ENCODE measurements at places on chromosomes 7 and 10. TPM values are rescaled to one million over a fixed set of nuclear protein-coding genes. Genes with fewer than 3 reads are reported as not detected.

- no peak for DNase-seq
These were observed 42.7 kb upstream of the CHST3 start for GRCh38 chr10:71921324-71922027.

- DNase-seq, result no peak
These were observed 421.8 kb downstream of the ARL4A start for GRCh38 chr7:13109201-13109600.

MTURN gene
- polyA plus RNA-seq, result 2.4 TPM

DNA sequence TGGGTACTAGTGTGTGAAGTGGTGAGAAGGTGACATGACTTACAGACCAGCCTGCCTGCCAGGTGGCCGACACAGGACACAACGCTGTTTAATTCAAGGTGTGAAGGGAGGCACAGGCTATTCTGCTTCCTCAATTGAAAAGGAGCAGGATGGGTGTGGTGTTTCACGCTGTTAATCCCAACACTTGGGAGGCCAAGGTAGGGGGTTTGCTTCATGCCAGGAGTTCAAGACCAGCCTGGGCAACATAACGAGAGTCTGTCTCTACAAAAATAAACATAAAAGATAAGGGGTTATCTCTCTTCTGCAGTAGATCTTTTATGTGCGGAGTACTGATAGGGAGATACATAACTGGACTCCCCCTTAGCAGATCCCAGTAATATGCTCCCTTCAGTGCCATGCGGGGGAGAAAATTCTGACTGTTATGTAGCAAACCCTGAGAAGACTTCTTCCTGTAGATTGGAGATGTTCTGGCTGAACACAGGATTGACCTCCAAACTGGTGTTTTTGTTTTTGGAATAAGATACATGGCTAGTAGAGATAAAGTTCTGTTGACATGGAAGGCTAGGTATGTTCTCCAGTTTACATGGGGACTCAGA is 63.2 kb downstream of the CCNY start:
- no peak for DNase-seq

DNA sequence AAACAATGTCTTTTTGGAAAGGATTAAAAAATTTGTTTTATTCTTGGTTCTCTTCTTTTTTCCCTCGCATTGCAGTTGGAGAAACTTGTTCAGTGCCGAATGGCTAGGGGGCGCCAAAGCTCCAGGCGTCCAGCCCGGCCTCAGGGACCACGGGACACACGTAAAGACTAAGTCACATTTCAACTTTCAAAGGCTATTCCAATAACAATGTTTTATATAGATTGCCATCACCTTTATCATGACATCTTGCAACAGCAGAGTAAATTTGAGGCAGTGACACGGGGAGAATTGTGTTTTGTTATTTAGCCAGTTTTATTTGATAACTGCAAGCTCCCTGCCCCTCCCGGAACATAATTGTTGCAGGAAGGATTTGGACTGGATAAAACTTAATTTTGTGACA is 2.2 kb upstream of the IGFBP3 start:
- peak; percentile 81 for DNase-seq

NEUROG3 gene
- not detected for polyA plus RNA-seq

DNA sequence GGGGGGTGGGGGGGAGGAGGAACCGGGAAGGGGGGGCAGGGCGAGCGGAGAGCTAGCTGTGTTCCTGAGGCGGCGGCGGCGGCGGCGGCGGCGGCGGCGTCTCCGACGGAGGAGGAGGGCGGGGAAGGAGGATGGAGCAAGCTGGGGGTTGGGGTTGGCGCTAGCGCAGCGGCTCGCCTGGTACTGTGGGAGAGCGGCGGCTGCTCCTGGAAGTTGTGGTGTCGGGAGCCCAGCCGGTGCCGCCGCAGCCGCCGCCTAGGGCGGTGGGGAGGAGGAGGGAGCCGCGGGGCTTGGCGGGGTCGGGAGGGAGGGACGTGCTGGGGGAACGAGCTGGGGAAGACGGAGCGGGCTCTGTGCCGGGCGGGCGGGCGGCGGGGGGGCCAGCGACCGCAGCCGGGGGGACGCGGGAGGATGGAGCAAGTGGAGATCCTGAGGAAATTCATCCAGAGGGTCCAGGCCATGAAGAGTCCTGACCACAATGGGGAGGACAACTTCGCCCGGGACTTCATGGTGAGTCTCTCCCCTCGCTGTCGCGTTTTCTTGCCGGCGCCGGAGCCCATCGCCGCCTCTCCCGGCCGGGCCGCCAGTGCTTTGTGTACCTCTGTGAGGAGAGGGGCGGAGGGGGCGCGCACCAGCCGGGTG is at the start of gene PTPN12:
TSS of gene PTPN12 (plus strand) at position 160 of the 642 bp plus-strand sequence. CDS start at position 412, 252 bp downstream.
- no peak for DNase-seq

DNA sequence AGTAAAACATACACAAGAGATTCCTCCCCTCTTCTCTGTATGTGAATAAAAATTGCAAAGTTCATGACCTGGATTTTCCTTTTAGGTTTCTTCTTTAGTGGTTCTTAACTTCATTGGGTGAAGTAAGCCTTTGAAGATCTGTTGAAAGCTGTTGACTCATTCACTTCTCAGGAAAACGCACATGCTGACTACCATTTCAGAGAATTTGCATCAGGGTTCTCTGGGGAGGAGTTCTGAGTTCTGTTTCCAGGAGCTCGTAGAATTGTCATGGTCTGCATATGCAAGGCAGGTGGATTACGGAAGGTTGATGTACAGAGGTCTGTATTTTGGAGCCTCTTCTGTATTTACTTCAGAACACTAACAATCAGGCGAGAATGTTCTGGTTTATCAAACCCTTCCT is 962 bp upstream of the SLC26A4 start:
- no peak for DNase-seq

CYP2C9 gene
- 0.07 TPM for polyA plus RNA-seq

DNA sequence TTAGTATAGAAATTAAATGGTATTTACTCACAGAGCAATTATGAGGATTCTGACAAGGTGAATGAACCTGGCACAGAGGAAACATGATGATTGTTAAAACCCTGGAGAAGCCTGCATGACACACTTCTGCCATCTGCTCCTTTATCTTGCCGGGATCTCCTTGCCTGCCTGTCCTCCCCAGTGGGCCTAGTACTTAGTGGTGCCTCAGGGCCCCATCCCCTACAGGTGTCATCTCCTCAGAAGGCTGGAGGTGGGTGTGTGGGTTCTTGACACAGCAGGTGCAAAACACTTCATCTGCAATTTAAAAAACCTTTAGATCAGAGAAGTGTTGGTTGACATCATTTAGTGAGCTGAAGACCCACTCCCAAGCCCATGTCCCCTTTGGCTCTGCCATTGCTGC is 261.2 kb downstream of the ADRA2A start:
- DNase-seq, result no peak

All from A549 (cell line).